Placental pericyte (primary cell): ENCODE measurements at places on chromosomes 1 and 21. TPM values are rescaled to one million over a fixed set of nuclear protein-coding genes. Genes with fewer than 3 reads are reported as not detected.

The RLF gene
- total RNA-seq = 15.1 and 22.2 TPM in 2 replicates

The CD2 gene
- not detected in 2 replicates for total RNA-seq

The CD84 gene
- total RNA-seq = 0.14 TPM in 1 of 2 replicates, not detected in the other

The CTSS gene
- 11.8 and 28.6 TPM in 2 replicates for total RNA-seq

The SPRR4 gene
- total RNA-seq = not detected in 2 replicates

The GNB1 gene
- 137 and 170 TPM in 2 replicates for total RNA-seq

The RIMS3 gene
- total RNA-seq = 0.14 and 0.66 TPM in 2 replicates
